Stimulated activated CD4-positive, alpha-beta T cell treated with anti-CD3 and anti-CD28 coated beads, Interleukin-12 subunit alpha, Interleukin-12 subunit beta, amount 100 ng/mL, for 4 hours (primary cell): ENCODE measurements at places on chromosomes 11 and 22.

GRCh38 chr22:20658433-20659222, 115.3 kb upstream of the SERPIND1 start:
- DNase-seq = no peak

GRCh38 chr22:33817512-33818127, 102.7 kb downstream of the LARGE1 start:
- DNase-seq = no peak

GRCh38 chr11:103622296-103622695, 414.1 kb upstream of the DDI1 start:
- DNase-seq = no peak

- DNase-seq = no peak
Measured at GRCh38 chr11:14656536-14657457, 13.2 kb downstream of the PDE3B start.

DNA sequence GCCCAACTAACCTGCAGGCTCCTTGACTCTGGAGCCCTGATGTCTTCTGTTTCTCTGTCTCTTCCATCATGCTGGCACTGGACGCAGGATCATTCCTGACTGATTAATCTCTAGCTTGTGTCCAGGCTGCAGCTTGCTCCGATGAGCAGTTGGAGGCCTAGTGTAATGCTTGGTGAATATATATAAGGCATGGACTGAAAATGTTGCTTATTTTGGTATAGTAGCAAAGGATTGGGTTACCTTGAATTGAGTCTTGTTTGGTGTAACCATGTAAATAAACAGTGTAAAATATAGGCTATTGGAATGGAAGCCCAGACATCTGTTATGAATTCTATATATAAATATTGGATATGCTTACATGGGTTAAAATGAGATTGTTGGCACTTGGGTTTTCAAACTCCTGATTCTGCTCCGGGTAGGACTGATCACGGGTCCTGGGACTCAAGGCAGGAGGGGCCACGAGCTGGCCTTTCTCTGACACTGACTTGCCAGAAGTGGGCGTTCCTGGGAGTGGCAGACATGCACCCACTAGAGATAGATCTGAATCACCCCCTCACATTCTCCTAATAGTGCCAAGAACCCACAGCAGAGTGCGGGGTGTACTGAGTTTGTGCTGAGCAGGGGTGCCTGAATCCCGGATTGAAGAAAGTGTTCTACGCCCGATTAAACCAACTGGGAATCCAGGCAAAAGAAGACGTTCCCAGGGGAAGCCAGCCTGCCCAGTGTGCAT, 25.8 kb downstream of the LRP5 start:
- no peak for DNase-seq
